ENCODE measurements at places on chromosomes 7 and 10.

DNA sequence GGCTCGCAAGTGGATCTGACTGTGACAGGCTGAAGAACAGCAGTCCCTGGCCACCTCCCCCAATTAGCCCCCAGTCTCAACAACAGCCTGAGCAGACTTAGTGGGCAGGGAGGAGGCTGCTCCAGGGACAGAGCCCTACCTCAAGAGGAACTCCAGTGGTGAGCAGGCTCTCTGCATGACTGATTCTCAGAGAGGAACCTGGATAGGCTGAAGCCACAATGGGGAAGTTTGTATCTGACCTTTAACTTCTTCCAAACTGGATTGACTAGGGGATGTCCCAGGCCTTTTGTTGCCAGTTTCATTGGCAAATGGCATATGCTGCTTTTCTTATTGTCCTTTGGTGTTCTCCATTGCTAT, 93.0 kb downstream of the ARHGAP22 start:
- DNase-seq: no peak

- DNase-seq: peak; percentile 83
Measured at GRCh38 chr7:100675581-100676350, 2.2 kb downstream of the GNB2 start.

DNA sequence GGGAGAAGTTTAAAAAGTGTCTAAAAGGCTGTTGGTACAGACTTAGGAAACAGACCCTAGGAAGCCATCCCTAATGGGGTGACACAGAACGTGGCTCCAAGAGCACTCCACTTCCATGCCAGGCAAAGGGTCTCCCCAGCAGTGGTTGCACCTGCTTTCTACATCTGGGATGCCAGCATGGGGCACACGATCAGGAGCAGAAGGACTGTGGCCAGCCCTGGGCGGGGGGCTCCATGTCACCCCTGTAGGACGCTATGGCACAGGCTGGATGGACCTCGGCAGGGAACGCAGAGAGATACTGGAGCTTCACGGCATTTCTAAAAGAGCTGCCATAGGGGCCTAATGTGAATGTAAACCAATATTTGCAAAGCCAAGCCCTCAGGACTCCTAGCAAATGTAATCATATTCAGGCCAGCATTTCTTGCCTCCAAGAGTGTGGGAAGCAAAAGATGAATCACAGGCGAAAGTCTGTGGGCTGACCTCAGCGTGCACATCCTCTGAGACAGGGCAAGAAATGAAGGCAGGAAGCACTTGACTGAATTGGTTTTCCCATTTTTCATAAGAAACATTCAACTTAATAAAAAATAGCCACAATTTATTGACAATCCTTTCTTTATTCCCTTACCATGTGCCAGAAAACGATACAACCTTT, 93.9 kb downstream of the ATXN7L1 start:
- no peak for DNase-seq

DNA sequence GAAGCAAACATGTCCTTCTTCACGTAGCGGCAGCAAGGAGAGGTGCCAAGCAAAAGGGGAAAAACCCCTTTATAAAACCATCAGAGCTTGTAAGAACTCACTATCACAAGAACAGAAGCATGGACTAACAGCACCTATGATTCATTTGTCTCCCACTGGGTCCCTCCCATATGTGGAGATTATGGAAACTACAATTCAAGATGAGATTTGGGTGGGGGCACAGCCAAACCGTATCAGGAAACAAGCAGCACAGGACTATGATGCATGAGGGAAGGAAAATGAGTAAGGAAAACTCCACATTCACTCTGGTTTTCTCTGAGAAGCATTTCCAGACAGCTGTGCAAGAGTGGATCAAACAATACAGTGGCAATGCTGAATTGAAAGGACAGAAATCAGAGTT, 81.6 kb downstream of the RSU1 start:
- no peak for DNase-seq

- DNase-seq: peak; percentile 26
Measured at GRCh38 chr7:51517187-51517586, 200.6 kb upstream of the COBL start.

DNA sequence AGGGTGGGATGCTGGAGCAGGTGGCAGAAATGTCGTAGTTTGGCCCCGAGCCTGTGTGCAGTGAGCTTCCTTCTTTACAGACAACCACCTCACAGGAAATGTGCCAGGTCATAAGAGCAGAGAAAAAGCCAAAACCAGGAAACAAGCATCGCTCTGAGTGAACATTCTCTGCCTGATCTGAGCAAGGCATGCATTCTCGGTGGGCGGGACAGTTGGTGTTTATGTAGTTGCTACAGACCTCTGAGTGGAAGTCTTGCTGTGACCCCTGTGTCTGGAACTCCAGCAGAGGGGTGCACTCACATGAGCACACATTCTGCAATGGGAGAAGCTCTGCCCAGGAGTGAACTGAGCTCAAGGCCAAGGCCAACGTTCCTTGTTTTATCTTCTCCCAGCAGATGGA, 230.1 kb downstream of the TCERG1L start:
- DNase-seq: no peak

DNA sequence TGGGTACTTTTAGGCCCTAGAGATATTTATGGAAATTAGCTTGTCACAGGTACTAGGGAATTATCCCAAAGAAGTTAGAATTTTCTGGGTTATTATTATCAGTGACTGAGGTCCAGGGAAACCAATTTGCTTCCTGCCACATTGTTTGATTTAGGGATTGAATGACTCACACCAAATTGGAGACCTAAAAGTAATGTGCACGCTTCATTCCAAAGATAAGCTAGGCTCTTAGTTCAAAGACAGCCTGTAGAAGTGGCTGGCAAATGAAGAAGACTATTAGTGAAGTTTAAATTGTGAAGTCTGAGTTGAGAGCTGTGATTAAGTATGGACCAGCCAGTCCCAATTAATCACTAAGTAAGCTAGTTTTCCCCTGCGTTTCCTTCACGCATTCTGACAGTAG, 188.1 kb upstream of the MYO3A start:
- DNase-seq: no peak

DNA sequence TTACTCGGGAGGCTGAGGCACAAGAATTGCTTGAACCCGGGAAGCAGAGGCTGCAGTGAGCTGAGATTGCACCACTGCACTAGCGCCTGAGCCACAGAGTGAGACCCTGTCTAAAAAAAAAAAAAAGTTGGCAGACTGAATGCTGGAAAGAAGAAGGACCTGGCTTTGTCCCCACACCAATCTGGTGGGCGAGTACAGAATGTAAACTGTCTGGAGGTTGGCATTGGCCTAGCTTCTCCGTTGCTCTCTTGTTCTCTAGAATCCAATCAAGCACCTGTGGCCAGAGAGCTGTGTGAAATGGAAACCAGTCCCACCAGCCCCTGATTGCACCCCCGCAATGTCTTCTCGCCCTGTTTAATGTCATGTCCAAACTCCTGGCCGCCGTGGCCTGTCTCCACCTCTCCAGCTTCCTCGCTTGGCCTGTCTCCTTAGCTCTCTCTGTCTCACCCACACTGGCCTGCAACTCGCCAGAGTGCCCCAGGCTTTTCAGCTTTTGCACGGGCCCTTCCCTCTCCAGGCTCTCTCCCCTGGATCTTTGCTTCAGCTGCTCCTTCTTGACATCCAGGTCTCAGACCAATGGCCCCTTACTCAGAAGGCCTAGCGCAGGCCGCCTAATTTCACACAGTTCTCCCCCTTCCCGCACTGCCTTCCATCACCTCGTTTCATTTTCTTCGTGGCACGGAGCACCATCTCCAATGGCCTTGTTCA, 670 bp upstream of the AGK start:
- DNase-seq: peak; percentile 28

- DNase-seq: no peak
Measured at GRCh38 chr7:14395860-14396259, 406.4 kb upstream of the ETV1 start.

DNA sequence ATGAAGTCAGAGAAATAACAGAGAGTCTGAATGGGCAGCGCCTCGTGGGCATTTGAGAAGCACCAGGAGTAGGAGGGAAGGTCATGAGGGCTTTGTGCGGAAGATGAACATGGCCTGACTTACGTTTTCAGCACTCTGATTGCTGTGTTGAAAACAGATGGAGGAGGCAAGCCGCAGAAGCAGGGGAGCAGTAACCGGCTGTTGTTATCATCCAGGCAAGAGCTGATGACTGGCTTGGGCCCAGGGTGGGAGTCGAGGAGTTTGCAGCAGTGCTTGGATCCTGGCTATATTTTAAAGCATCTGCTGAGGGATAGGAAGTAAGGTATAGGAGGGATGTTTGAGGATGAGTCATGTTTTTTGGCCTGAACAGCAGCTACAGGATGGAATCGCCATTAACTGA, 12.7 kb upstream of the PDLIM1 start:
- DNase-seq: no peak

DNA sequence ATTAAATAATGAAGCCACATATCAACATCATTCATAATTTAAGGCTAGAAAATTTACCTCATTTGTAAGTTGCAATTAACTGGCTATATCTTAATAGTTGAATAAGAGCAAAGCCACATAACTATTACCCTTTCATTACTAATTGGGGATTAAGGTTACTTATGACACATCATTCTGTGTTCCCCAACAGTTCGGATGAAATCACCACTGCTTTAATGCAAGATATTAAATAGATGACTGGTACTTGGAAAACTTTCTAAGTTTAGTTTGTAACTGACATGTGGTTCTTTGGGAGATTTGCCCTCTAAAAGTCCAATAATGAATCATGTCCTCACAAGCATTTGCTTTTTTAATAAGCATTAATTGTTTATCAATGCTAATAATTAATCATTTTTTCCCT, 109.1 kb downstream of the MTERF1 start:
- no peak for DNase-seq

DNA sequence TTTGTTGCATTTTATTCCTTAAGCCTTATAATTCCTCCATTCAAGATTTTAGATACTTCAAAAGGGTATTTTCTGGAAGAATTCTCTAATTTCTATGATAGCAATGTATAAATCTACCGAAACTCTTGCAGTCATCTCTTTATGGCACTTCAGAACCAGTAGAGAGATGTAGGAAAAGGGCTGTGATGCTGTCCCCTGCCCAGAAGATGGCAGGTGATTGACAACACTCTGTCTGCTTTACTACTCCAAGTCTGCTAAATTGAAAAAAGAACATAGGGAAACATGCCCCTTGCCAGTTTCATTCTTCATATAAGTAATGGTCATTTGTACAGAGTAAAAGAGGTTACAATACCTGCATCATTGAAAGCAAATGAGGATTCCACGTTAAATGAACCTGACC, 5.1 kb downstream of the TCTN3 start:
- DNase-seq: no peak

GRCh38 chr10:60952067-60952845, 8.3 kb upstream of the RHOBTB1 start:
- no peak for DNase-seq

DNA sequence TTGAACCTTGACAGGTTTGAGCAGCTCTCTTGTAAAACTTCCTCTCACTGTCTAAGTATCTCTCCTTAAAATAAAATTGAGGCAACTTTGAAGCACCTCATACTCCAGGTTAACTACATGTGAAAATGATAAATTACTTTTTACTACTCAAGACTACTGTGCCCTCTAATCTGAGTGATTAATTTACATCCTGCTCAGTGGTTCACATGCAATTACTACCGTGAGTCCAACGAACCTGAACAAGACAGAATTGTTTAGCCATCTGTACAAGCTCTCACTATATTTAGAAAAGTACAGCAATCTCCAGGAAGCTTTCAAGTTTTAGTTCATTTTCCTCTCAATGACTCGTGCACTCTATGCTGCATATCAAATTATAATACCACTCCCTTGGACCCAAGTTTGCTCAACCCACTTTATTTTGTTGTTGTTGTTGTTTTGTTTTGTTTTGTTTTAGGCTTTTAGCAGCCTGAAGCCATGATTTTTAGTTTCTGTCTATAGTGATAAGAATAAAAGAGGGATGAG, 21.2 kb downstream of the PDE1C start:
- no peak for DNase-seq

DNA sequence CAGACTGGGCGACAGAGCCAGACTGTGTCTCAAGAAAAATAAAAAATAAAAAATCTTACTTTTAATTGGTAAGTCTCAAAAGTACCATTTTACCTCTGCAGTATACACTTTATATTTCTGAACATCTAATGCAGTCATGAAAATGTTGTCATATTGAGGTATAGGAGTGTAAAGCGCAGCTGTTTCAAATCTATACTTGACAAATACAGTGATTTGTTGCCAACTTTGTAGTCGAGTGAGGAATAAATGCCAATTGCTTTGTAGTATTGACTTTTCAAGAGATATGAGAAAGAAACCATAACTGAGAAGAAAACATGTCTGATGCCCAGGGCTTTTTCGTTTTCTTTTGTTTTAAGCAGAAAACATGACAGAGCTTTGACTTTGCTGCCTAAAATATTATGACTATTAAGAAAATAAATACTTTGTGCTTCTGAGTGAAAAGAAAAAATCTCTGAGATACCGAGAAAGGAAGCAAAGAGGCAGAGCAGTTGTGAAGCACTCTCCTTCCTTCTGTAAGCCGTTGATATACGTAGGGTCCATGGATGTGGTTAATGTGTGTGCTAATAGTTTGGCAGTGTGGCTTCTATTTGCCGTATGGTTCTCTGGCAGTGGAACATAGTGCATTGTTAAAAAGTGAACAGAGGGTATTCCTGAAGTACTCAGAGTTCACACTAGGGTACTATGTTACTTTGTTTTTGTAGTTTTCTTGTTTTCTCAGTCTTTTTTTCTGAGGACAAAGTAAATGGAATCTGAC, 38.2 kb downstream of the AVL9 start:
- DNase-seq: no peak

DNA sequence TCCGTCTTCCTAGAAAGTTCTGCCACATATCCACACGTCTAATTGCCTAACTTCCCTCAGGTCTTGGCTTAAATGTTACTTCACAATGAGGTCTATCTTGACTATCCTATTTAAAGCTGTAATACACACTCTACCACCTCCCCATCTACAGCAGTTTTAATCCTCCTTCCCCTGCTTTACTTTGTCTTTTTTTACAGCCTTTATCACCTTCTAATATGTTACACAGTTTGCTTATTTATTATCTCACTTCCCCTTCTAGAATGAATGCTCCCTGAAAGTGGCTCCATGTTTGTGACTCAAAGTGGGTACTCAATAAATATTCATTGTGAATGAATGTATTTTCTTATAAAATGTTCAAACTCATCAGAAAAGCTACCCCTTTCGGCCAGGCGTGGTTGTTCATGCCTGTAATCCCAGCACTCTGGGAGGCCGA, 13.6 kb upstream of the MICU1 start:
- no peak for DNase-seq

DNA sequence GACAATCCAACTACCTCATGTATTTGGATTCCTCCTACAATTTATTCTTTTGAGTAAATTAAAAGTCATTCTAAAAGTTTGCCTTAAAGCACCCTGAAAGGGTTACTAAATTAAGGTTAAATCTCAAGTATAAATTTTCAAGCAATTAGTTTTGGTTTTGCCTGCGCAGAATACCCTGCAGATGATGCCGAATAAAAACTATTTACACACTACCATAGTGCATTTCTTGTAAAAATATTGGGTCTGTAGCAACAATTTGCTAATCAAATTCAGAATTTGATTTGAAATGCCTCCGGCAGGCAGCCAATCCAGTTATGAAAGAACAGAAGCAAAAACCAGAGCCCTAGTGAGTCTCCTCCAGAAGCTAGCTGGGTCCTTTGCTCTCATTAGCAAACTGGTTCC, 122.2 kb downstream of the TWIST1 start:
- DNase-seq: no peak

- no peak for DNase-seq
Measured at GRCh38 chr7:158375034-158375433, 212.6 kb downstream of the PTPRN2 start.

- DNase-seq: no peak
Measured at GRCh38 chr10:1648648-1649047, 88.7 kb downstream of the ADARB2 start.

GRCh38 chr7:149209518-149210269, 14.3 kb downstream of the ZNF282 start:
- peak; percentile 50 for DNase-seq

GRCh38 chr7:123865517-123866117, 20.6 kb downstream of the HYAL4 start:
- peak; percentile 73 for DNase-seq

GRCh38 chr10:86303626-86304025, 63.0 kb downstream of the GRID1 start:
- DNase-seq: no peak
